Stimulated activated CD8-positive, alpha-beta memory T cell treated with anti-CD3 and anti-CD28 coated beads, Interleukin-12 subunit alpha, Interleukin-12 subunit beta, amount 100 ng/mL, for 1 hour (primary cell): ENCODE measurements at places on chromosomes 16 and 17.

GRCh38 chr17:48809182-48809581 is 7.8 kb downstream of the TTLL6 start:
- DNase-seq, result no peak

DNA sequence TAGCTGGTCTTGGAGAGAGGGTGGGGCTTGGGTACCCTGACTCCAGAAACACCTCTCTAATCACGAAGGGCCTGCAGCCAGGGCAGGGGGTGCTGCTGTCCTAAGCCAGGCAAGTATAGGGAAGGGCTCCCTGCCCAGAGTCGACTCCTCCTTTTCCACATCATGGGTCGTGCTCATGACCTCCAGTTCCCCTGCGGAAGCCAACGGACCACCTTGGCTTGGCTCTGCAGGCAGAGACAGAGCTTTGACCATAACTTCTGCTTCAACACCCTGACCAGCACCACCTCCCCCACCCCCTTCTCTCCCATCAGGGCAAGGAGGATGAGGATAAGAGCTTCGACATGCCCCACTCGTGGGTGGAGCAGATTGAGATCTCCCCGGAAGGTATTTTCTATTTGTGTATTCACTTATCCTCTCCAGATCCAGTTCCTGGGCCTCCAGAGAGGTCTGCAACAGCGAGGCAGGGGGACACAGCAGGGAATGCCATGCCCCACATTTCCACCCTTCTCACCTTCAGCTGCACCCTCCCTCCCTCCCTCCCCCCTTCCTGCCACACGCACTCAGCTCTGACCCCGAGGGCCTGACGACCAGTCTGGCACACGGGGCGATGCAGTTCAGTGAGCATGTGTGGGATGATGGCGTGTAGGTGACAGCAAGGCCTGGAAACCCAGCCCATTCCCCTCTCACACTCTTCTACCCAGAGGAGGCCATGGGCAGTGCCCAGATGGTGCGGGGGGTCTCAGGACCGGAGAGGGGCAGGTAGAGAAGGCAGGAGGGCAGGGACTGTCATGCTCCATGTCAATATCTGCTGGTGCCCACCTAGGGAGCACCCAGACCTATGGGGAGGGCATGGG is 14.0 kb upstream of the KATNB1 start:
- DNase-seq, result no peak

DNA sequence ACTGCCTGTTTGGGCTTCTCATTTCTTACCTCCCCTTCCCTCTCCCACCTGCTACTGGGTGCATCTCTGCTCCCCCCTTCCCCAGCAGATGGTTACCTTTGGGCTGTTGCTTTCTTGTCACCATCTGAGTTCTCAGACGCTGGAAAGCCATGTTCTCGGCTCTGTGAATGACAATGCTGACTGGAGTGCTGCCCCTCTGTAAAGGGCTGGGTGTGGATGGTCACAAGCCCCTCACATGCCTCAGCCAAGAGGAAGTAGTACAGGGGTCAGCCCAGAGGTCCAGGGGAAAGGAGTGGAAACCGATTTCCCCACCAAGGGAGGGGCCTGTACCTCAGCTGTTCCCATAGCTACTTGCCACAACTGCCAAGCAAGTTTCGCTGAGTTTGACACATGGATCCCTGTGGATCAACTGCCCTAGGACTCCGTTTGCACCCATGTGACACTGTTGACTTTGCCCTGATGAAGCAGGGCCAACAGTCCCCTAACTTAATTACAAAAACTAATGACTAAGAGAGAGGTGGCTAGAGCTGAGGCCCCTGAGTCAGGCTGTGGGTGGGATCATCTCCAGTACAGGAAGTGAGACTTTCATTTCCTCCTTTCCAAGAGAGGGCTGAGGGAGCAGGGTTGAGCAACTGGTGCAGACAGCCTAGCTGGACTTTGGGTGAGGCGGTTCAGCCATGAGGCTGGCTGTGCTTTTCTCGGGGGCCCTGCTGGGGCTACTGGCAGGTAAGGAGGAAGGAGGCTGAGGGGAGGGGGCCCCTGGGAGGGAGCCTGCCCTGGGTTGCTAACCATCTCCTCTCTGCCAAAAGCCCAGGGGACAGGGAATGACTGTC is at the start of gene CD68:
CD68 (plus strand) TSS at position 638 of the 833 bp plus-strand sequence; CDS start at position 678, 40 bp downstream.
- DNase-seq, result peak; percentile 37

DNA sequence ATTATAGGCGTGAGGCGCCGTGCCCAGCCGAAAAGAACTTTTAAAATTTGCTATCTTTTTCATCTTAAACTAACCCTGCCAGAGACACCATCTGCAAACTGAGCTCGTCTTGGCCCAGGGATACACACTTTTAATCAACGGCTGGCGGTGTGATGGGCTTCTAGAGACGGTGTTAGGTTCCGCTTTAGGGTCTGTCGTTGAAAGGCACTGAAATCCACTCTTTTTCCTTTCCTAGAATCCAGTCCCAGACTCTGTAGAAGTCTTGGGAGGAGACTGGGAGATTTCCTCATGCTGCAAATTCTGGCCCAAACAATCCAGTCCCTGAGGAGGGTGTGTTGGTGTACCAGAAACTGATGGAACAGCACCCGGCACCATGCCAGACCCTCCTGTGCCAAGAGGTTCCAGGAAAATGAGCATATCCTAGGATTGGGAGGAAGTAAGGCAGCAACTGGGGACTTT is 52.0 kb upstream of the TEX2 start:
- no peak for DNase-seq

DNA sequence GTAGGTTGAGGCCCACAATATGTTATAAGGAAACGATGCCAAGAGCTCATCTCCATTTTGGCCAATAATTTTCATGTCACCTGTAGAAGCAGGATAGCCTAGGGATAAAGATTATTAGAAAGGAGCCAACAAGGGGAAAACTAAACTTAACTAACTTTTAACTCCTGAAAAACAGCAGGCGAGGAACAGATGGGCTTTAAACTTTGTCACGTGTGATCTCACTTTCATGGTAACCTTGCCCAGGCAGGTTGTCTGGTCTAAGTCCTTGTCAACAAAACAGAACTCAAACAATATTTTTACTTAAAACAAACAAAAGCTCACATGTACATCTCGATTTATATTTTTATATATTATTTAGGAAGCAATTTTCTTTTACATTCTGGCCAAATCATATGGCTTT is 1672.0 kb downstream of the TP53TG3F start:
- DNase-seq, result no peak

GRCh38 chr17:77203436-77203835 is 62.7 kb downstream of the SEC14L1 start:
- DNase-seq, result no peak

DNA sequence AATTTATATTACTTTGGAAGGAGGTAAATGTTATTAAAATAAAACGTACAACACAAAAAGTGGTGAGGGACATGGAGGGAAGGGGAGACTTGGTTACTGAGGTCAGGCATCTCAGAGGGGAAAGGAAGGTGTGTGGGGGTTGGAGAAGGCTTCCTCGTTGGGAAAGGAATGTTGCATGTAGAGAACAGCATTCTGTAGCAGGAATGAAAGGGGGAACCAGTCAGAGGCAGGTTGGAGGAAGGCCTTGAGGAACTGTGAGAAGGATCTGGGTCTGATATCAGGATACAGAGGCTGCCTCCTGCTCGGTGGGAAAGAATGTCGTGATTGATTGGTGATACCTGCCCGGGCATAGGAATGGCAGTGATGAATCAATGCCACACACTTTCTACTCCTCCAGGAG is 103.3 kb upstream of the ZFHX3 start:
- no peak for DNase-seq

GRCh38 chr17:63294776-63295175 is 151.3 kb downstream of the CYB561 start:
- no peak for DNase-seq

DNA sequence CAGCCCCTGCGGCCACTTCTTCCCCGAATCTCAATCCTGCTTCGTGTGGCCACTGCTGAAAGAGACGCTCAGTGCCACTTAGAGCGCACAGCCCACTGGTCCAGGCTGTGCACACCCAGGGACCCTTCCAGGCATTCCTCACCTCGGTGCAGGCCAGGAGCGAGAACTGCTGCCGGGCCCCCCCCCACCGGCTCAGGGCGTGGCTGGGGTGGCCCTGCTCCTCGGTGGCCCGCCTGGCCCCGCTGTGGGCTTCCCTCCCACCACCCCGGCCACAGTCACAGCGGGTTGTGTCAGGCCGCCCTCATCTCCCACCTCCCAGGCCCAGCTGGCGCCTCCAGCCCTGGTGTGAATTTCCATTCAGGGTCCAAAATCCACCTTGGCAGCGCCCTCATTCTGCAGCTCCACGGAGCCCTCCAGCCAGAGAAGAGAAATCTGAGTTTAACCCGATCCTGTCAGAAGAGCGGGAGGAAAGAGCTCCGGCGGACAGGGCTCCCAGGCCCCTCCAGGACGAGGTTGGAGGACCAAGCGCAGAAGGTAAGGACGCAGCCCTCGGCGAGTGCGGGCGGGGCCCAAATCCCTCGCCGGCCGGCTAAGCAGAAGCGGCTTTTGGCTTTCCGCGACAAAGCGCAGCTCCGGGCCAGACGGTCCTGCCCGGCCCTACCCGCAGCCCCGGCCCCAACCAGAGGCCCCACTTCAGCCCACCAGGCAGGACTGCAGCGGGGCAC is 12.0 kb downstream of the TBC1D16 start:
- DNase-seq, result no peak

GRCh38 chr17:48611681-48612455 is 1.1 kb upstream of the HOXB7 start:
- no peak for DNase-seq

DNA sequence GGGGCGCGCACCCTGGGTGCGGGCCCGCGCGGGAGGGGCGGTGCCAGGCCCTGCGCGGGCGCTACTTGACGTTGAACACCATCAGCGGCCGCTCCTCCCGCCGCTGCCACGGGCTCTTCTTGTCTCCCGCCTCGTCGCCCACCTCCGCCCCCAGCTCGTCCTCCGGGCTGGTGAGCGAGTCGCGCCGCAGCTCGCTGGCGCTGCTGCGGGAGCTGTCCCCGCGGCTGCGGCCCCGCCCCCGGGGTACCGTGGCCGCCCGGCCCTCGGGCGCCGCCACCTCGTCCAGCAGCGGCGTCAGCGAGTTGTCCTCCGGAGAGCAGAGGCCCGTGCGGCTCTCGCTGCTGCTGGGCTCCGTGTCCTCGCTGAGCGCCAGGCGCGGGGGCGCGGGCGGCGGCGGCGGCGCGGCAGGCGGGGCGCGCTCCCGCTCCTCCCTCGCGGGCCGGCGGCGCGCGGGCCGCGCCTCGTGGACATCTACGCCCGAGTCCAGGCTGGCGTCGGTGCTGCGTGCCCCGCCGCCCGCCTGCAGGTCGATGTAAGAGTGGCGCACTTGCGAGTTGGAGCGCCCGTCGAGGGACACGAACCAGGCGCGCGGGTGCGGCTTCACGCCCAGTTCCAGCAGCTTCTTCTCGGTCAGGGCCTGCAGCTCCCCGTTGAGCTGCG is 8.7 kb downstream of the GRN start:
- no peak for DNase-seq

GRCh38 chr16:10608687-10609401 is 28.4 kb upstream of the EMP2 start:
- no peak for DNase-seq

DNA sequence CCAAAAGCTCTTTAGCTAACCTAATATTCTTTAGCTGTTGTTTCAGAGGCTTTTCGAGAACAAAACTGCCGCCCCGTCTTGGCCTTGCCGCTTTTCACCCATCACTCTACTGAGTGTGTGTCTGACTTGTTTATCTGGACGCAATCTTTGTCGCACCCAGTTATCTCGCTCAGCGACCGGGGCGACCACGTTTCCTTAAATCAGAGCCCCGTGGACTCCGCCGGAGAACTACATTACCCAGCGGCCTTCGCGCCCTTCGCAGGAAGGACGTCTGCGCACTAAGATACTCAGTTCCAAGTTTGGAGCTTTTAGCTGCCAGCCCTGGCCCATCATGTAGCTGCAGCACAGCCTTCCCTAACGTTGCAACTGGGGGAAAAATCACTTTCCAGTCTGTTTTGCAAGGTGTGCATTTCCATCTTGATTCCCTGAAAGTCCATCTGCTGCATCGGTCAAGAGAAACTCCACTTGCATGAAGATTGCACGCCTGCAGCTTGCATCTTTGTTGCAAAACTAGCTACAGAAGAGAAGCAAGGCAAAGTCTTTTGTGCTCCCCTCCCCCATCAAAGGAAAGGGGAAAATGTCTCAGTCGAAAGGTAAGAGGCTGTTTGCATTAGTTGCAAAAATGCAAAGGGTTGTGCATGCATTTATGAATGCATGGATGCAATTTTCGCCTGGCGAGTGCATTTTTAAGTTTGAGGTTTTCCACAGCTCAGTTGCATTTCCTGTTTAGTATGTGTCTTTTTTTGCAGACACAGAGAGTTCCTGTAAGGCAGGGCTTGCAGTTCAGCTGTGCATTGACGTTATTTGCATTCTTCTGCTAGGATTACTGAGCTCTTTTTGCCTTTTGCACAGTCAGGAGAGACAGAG is at the start of gene MAP2K6:
MAP2K6 (plus strand) TSS at position 290 of the 867 bp plus-strand sequence; CDS start at position 578, 288 bp downstream.
- DNase-seq, result peak; percentile 65

DNA sequence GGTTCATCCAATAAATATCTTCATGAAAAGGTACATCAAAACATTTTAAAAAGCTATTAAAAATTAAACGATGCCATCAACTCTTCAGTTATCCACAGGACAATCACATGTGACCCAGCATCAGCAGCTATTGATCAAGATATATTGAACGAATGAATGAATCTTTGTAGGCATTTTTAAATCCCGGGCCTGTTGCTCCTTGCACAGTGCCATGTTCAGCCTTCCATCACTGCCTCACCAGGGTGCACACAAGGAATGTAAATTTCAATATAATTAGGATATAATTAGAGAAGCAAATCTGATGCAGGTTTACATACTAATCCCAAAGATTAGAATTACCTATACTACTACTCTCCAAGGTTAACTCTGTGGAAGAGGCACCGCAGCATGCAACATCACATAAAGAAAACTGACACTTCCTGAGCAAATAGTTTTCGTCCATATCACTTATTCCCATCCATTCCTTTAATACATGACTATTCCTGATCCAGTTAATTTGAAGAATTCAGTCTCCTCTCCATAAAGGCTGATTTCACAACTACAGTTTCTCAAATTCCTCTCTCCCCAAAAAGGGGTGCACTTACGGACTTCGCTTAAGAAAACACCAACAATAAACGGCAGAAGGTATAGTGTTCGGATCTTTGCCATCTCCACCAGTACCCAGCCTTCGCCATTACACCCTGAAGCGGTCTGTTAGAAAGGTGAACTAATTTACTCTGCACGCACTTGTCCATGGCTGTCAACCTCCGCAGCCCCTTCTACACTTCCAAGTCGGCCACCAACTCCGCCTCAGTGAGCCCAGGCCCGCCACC is 938 bp downstream of the NCOR1 start:
- no peak for DNase-seq
